ENCODE measurements at places on chromosomes 5 and 9. TPM values are rescaled to one million over a fixed set of nuclear protein-coding genes. Genes with fewer than 3 reads are reported as not detected.

DNA sequence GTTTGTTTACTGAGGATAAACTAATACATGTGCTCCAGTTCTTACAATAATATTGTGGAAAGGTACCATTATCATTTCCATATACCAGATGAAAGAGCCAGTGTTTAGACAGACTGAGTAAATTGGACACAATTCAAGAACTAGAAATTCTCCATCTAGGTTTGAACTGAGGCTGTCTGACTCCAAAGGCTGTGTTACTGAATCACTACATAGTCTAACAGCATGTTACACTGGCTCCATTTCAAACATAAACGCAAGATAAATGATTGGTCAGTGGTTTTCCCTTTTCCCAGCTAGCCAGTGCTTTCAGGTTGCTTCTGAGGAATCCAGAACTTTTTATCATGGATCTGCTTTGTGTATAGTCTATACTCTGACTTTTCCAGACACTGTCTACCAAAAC, 8.1 kb downstream of the SPDL1 start:
- DNase-seq = no peak

GRCh38 chr9:83596899-83597504, 25.9 kb upstream of the IDNK start:
- DNase-seq = peak; percentile 74

Gene ADAMTS13
- 8.8 TPM for total RNA-seq

Gene HSPA4
- 293 TPM for total RNA-seq

Gene TSPAN17
- 46.8 TPM for total RNA-seq

DNA sequence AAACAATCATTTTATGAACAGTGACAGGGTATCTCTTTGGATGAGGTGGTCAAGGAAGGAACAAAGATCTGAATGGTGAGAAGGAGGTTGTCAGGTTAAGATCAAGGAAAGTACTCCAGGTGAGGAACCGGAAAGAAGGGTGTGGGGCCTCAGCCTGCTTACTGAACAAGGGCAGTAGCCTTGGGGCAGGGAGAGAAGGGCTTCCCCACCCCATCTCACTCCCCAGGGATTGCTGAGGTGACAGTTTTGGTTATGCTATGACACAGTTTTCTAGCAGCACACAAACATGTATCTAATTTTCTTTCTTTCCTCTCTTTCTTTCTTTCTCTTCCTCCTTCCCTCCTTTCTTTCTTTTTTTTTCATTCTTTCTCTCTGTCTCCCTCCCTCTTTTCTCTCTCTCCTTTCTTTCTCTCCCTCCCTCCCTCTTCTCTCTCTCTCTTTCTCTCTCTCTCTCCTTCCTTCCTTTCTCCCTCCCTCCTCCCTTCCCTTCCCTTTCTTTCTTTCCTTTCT, 4.1 kb upstream of the HDHD3 start:
- DNase-seq = no peak
